ENCODE measurements at places on chromosomes 6 and 20. TPM values are rescaled to one million over a fixed set of nuclear protein-coding genes. Genes with fewer than 3 reads are reported as not detected.

Gene HSP90AB1
- total RNA-seq = 1,541 TPM

Gene CSNK2B
- total RNA-seq = 435 TPM

Gene TTK
- total RNA-seq = 44.7 TPM

- DNase-seq = no peak
Observed at GRCh38 chr20:14407336-14407735, 69.9 kb upstream of the FLRT3 start.

Gene EPB41L1
- 17.4 TPM for total RNA-seq

- no peak for DNase-seq
Observed at GRCh38 chr6:162387718-162388382, 339.7 kb downstream of the PRKN start.

Data from epithelial cell of proximal tubule (primary cell).